ENCODE measurements at places on chromosomes 4 and X. TPM values are rescaled to one million over a fixed set of nuclear protein-coding genes. Genes with fewer than 3 reads are reported as not detected.

TGIF2LX gene
- not detected for polyA plus RNA-seq

ATOH1 gene
- 0.12 TPM for polyA plus RNA-seq

KDR gene
- 29.1 TPM for polyA plus RNA-seq

AMTN gene
- not detected for polyA plus RNA-seq

IL9R gene
- 0.35 TPM for polyA plus RNA-seq

TCP11X1 gene
- polyA plus RNA-seq: not detected

NPFFR2 gene
- polyA plus RNA-seq: 0.53 TPM

HSFX3 gene
- not detected for polyA plus RNA-seq

ITIH6 gene
- 0.02 TPM for polyA plus RNA-seq

C4orf54 gene
- not detected for polyA plus RNA-seq

CT55 gene
- polyA plus RNA-seq: 0.15 TPM

PTCHD1 gene
- polyA plus RNA-seq: 0.53 TPM

CTAG1A gene
- not detected for polyA plus RNA-seq

OPRPN gene
- not detected for polyA plus RNA-seq

SEC24B gene
- 30.9 TPM for polyA plus RNA-seq

Measured in H1 (cell line).